ENCODE measurements at places on chromosomes 1 and 21.

DNA sequence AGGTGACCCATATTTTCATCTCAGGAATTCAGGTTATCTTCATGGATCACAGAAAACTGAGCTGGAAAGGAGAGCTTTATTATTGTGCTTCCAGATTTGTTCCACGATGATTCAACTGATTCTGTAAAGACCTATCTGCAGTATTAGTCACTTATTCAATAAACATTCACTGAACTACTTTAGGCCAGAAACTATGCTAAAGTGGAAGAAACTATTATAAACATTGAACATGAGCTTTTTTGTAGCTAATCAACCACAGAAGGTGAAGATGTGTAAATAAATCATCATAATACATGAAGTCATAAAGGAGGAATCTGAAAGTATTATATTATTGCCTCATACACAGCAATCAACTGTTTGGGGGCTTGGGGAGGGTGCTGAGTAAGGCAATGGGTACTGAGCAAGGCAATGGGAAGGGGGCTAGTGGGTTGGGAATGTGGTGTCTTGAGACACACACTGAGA lies 30.6 kb upstream of the EXO1 start:
- DNase-seq = no peak

DNA sequence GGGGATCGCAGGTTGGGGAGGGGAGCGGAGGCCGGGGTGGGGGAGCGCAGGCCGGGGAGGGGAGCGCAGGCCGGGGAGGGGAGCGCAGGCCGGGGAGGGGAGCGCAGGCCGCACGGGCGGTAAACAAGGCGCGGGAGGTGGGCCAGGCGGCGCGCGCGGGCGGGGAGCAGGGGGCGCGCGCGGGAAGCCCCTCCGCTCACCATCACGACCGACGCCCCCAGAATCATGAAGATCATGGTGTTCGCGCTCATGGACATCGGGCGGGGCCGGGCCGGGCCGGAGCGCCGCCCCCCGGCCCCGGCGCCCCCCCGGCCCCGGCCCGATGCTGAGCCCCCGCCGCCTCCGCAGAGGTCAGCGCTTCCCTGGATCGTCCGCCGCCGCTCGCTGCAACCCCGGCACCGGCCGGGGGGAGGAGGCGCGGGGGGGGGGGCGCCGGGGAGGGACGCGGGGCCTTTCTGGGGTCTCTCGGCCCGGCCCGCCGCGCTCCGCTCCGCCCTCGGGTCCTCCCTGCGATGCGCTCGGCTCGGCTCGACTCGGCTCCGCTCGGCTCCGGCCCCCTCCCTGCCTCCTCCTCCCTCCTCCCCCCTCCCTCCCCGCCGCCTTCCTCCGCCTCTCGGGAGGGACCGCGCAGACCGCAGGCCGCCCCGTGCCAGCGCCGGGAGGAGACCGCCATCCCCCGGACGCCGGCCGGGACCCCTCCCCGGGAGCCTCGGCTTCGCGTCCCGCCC lies at the start of gene TMEM240:
Gene TMEM240, minus strand, starts transcription at position 535 of the 728 bp plus-strand sequence. Its CDS starts 278 bp downstream, at position 257.
- peak; percentile 72 for DNase-seq

GRCh38 chr1:107362468-107363140 lies 221.8 kb downstream of the NTNG1 start:
- DNase-seq = no peak

- no peak for DNase-seq
Measured at GRCh38 chr1:157696966-157697628, 3.5 kb downstream of the FCRL3 start.

- DNase-seq = no peak
Measured at GRCh38 chr1:41719128-41719527, 199.6 kb downstream of the HIVEP3 start.

- DNase-seq = peak; percentile 31
Measured at GRCh38 chr1:117606649-117607430, 992 bp downstream of the TENT5C start.

GRCh38 chr1:94349853-94350252 lies 68.3 kb upstream of the ABCD3 start:
- no peak for DNase-seq

DNA sequence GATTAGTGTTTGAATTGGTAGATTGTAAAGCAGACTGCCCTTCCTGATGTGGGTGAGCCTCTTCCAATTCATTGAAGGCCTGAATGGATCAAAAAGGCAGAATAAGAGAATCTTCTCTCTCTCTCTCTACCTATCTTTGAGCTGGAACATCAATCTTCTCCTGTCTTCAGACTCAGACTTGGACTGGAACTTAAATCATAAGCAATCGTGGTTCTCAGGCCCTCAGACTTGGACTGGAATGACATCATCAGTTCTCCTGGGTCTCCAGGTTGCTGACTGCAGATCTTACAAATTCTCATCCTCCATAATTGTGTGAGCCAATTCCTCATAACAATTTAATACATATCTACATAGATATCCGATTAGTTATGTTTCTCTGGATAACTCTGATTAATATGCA lies 66.8 kb downstream of the IER5 start:
- DNase-seq = no peak

DNA sequence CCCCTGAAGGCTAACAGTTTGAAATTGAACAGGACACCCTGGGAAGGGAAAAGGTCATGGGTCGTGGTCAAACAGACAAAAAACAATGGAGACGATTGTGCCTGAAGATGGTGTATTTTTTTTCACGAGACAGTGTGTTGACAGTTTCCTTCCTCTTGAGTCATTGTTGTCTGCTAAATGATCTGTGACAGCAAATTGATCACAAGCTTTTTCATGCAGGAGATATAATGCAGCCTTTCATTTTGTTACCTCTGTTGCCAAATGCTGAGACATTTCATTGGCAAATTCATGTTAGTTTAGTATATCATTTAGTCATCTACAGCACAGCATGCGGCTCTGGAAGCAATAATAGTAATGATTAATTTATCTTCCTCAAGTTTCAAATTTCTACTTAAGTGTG lies 27.7 kb downstream of the UBE2U start:
- DNase-seq = no peak

DNA sequence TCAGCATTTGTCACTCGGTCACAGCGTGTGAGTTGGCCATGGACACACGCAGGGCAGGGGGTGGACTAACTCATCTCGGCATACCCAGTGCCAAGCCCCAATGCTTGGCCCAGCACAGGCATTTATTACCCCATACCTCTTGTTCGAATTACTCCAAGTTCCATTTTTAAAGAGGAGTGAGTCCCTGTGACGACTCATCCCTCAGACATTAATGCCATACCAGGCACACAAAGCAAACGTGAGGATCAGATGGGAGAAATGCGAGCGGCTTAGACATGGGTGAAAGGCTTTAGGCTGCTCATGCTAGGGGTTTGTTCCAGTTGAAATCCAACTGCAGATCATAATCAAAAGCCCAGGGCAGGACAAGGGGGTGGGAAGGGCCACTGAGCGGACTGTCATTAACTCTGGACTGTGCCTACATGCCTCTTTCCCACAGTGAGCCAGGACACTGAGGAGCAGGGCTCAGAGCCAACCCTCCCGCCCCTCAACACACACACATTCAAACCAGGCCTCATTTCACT lies 118.5 kb upstream of the NGF start:
- DNase-seq = no peak

- DNase-seq = no peak
Measured at GRCh38 chr1:154770897-154771594, 99.0 kb downstream of the KCNN3 start.

- no peak for DNase-seq
Measured at GRCh38 chr1:212819726-212820125, 27.7 kb downstream of the SPATA45 start.

DNA sequence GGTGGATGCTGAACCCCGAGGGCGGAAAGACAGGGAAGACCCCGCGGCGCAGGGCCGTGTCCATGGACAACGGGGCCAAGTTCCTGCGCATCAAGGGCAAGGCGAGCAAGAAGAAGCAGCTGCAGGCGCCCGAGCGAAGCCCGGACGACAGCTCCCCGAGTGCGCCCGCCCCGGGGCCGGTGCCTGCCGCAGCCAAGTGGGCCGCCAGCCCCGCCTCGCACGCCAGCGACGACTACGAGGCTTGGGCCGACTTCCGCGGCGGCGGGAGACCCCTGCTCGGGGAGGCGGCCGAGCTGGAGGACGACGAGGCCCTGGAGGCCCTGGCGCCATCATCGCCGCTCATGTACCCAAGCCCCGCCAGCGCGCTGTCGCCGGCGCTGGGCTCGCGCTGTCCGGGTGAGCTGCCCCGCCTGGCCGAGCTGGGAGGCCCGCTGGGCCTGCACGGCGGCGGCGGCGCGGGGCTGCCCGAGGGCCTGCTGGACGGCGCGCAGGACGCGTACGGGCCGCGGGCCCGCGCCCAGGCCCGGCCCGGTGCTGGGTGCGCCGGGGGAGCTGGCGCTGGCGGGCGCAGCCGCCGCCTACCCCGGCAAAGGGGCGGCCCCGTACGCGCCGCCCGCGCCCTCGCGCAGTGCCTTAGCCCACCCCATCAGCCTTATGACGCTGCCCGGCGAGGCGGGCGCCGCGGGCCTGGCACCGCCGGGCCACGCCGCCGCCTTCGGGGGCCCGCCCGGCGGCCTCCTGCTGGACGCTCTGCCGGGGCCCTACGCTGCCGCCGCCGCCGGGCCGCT lies 20.7 kb downstream of the FOXO6 start:
- no peak for DNase-seq

GRCh38 chr1:8777867-8778266 lies 39.6 kb downstream of the RERE start:
- no peak for DNase-seq

GRCh38 chr1:2151252-2151651 lies 43.3 kb downstream of the FAAP20 start:
- no peak for DNase-seq

GRCh38 chr1:173255214-173255813 lies 48.2 kb upstream of the TNFSF4 start:
- no peak for DNase-seq

DNA sequence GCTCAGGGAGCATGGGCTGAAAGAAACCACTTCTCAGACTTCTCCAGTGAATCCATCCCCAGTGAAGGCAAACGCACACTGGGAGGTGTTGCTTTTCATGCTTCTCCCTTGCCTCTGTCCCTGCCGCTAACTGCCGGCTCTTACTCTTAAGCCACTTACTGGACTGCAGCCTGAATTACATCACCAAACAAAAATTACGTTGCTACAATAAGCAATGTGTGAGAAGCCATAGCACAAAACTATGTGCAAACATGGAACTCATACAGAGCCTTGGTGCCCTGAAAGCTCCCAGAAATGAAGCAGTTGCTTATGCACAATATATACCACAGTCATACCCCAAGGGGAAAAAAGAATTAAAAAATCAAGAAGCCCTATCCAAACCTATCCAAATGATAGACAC lies 375.2 kb downstream of the KCNH1 start:
- DNase-seq = no peak

GRCh38 chr1:39255222-39255621 lies 50.7 kb downstream of the MACF1 start:
- DNase-seq = no peak

- no peak for DNase-seq
Measured at GRCh38 chr21:41770901-41771624, 4.2 kb upstream of the RIPK4 start.

- no peak for DNase-seq
Measured at GRCh38 chr1:116934586-116935207, 25.0 kb downstream of the PTGFRN start.

- DNase-seq = no peak
Measured at GRCh38 chr1:85427849-85428248, 37.1 kb downstream of the DDAH1 start.

DNA sequence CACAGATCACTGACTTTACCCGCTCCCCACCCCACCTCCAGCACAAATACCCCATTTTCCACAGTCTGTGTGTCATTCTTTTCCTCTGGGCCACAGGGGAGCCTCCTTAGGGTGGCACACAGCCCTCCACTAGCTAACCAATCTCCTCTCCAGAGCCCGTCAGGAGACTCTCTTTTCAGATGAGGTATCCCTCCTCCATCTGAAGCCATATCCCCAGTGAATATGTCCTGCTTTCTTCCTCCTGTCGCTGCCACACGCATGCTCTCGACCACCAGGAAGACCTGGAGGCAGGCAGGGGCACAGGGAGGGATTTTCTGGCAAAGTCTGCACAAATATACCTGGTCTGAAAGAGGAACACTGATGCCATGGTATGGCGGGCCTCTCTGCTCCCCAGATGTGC lies 635 bp downstream of the ZNF648 start:
- no peak for DNase-seq

DNA sequence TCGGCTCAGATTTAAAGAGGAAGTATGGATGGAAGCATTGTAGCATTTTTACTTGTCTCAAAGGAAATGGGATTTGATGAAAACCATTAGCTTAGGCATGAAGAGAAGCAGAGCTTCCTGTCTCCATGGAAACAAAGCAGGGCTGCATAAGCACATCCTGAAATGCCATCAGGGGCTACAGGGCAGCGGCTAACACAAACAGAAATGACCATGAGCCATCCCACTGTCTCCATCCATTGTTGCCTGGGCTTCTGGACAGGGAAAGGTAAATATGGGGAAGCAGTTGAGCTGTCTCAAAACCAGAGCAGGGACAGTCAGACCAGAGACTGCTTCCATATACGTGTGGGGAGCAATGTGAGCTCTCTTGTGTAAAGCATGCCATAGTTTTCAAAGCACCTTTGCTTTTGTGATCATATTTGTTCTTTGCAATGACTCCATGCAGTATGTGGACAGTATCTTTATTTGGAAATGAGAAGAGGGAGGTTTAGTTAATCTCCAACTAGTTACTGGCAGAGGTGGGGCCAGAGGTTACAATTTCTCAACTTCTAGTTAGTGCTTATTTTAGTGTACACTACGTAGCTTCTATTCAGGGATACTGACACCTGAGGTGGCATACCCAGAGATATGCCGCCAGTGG lies 176.1 kb downstream of the CACNA1E start:
- DNase-seq = peak; percentile 1

DNA sequence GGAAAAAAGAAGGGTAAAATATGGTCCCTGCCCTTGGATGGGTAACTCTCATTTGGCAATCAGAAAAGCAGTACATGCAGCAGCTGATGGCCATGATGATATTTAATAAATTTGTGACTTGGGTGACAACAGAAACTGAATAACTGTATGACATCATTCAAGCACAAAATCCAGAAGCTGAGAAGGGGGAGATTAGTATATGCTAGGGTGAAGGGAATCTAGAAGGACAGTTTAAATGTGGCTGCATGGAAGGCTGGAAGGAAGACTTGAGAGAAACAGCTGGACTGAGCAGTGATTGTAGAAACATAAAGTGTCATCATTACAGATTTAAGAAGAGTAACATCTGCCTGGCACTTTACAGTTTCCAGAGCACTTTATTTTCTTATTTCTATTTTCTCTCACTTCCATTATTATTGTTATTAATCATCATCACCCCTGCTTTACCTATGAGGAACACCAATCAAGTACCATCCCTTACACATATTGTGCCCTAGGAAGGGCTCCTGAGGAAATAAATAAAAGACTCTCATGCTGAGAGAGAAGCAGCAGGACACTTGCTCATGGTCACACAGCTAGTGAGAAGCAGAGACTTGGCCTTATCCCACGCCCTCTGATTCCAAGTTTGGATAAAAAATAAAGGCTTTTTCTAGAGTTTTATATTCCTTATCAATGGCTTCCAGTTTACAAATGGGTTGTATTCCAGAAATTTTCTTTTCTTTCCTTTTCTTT lies 207.2 kb downstream of the PBX1 start:
- DNase-seq = no peak

- no peak for DNase-seq
Measured at GRCh38 chr1:172139196-172139595, 281.3 kb upstream of the C1orf105 start.

- DNase-seq = no peak
Measured at GRCh38 chr1:197320991-197321531, 53.0 kb downstream of the CRB1 start.

GRCh38 chr1:22250724-22251123 lies 107.8 kb upstream of the WNT4 start:
- DNase-seq = no peak

GRCh38 chr21:42160111-42160721 lies 58.7 kb upstream of the ABCG1 start:
- DNase-seq = no peak

GRCh38 chr1:186403632-186404031 lies 28.0 kb downstream of the ODR4 start:
- DNase-seq = no peak
